AG20443 (cell line): ENCODE measurements at places on chromosomes 5 and 9.

- DNase-seq = no peak
Measured at GRCh38 chr5:22793463-22793862, 59.7 kb downstream of the CDH12 start.

DNA sequence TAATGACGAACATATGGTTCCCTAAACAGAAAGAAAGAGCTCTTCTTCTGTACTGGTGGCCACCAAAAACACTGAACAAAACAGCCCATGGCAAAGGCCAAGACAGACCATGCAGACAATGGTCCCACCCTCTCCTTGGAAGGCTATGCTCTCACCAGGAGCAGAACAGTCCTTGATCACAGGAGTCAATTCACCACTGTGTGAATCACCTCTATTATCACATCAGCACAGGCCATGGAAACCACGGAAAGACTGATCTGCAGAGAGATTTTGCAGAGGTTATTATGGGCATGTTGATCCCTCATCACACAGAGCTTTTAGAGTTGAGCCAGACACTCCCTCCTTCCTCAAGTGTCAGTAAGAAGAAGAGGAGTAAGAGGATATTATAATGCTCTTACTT lies 134.0 kb upstream of the RASEF start:
- DNase-seq = no peak

- DNase-seq = no peak
Measured at GRCh38 chr5:5026409-5026785, 113.7 kb upstream of the ADAMTS16 start.

GRCh38 chr5:151153766-151154272 lies 3.8 kb downstream of the ANXA6 start:
- no peak for DNase-seq

- DNase-seq = no peak
Measured at GRCh38 chr9:79705704-79706103, 133.9 kb downstream of the TLE4 start.

GRCh38 chr5:141420855-141421488 lies at the start of gene PCDHGA11:
TSS of gene PCDHGA11 (plus strand) at chr5:141421051. CDS start at chr5:141421228, 177 bp downstream.
- peak; percentile 57 for DNase-seq

GRCh38 chr5:160846642-160847041 lies 5.4 kb downstream of the ATP10B start:
- DNase-seq = no peak

GRCh38 chr5:19462019-19462418 lies 526.0 kb downstream of the CDH18 start:
- no peak for DNase-seq

GRCh38 chr9:131045300-131046092 lies 36.5 kb downstream of the LAMC3 start:
- DNase-seq = no peak
